Mammary epithelial cell (primary cell): ENCODE measurements at places on chromosomes 6 and 20. TPM values are rescaled to one million over a fixed set of nuclear protein-coding genes. Genes with fewer than 3 reads are reported as not detected.

The TRAPPC3L gene
- total RNA-seq, result not detected in 2 replicates

The RARS2 gene
- 33.8 TPM for total RNA-seq

The MYCT1 gene
- total RNA-seq, result not detected

The RFX6 gene
- not detected for total RNA-seq

The FAM217B gene
- 6.8 TPM for total RNA-seq

The COL9A3 gene
- not detected in 2 replicates for total RNA-seq

The GJA10 gene
- total RNA-seq, result not detected

The EYA4 gene
- total RNA-seq, result not detected in 2 replicates

The RANBP9 gene
- total RNA-seq, result 44.4 and 47.7 TPM in 2 replicates

The IL17F gene
- not detected in 2 replicates for total RNA-seq

The WASF1 gene
- 14.7 TPM for total RNA-seq

The IL20RA gene
- not detected for total RNA-seq

The CBLN4 gene
- total RNA-seq, result not detected in 2 replicates

The GGTLC1 gene
- total RNA-seq, result not detected in 2 replicates

The OR2B6 gene
- total RNA-seq, result not detected

The DACT2 gene
- total RNA-seq, result not detected in 2 replicates

The CPNE5 gene
- total RNA-seq, result 0.31 TPM in 1 of 2 replicates, not detected in the other

The RAD21L1 gene
- not detected in 2 replicates for total RNA-seq

The GMPR gene
- 0.83 TPM for total RNA-seq

The TRDN gene
- not detected in 2 replicates for total RNA-seq

The PRKN gene
- total RNA-seq, result 1.0 and 2.6 TPM in 2 replicates
